Liver (tissue), 10 donors: ENCODE measurements at places on chromosomes 4 and X.

GRCh38 chr4:53234111-53234510 is 131.8 kb downstream of the SCFD2 start:
- no peak for DNase-seq
- H3K27ac ChIP-seq, result no peak overlapping the region
- no peaks in the 10 kb centered on the region for H3K36me3 ChIP-seq
- H3K27me3 ChIP-seq, result no peaks in the 10 kb centered on the region
- no peaks in the 10 kb centered on the region for H3K4me1 ChIP-seq

- no peak overlapping the region for H3K4me3 ChIP-seq
- no peaks in the 10 kb centered on the region for H3K36me3 ChIP-seq
- no peaks in the 10 kb centered on the region for H3K4me1 ChIP-seq
- no peak overlapping the region for H3K27ac ChIP-seq
Observed at GRCh38 chr4:168825975-168826374, 184.1 kb downstream of the CBR4 start.

DNA sequence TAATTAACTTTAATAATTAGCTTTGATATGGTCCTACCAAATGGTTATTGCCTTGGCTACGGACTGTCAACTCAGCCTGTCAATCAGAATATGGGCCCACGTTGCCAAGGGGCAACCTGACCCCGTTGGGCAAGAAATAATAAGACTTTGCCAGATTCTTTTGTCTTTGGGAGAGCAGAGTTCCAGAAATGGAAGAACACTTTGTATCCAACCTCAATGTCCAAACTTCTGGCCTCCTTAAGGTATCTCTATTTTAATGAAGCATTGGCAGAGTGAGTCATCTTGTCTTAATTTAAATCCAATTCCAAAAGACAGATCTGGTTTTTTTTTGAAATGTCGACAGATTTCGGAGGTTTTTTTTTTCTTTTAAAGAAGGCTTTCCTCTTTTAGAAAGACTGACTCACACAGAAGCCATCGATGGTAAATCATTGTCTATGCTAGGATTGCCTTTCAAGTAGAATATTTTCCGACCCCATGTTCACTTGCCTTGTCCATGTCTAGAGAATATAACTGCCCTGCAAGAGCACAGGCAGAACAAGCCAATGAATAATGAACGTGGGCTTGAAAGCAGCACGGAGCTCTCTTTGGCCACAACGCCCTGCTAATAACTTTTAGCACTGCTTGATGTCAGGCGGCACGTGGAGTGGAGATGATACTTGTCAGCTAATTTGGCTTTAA is 190.3 kb upstream of the GATB start:
- no peak for DNase-seq
- H3K4me3 ChIP-seq, result no peak overlapping the region
- H3K27ac ChIP-seq, result no peak overlapping the region
- H3K4me1 ChIP-seq, result no peaks in the 10 kb centered on the region
- no peaks in the 10 kb centered on the region for H3K36me3 ChIP-seq

- H3K4me3 ChIP-seq, result no peak overlapping the region
- no peak for DNase-seq
- H3K4me1 ChIP-seq, result no peaks in the 10 kb centered on the region
- no peaks in the 10 kb centered on the region for H3K36me3 ChIP-seq
Observed at GRCh38 chr4:66187175-66187720, 517.0 kb upstream of the EPHA5 start.

- H3K27ac ChIP-seq, result no peak overlapping the region
- H3K4me3 ChIP-seq, result no peak overlapping the region
Observed at GRCh38 chr4:12399781-12400180, 971.1 kb upstream of the HS3ST1 start.

DNA sequence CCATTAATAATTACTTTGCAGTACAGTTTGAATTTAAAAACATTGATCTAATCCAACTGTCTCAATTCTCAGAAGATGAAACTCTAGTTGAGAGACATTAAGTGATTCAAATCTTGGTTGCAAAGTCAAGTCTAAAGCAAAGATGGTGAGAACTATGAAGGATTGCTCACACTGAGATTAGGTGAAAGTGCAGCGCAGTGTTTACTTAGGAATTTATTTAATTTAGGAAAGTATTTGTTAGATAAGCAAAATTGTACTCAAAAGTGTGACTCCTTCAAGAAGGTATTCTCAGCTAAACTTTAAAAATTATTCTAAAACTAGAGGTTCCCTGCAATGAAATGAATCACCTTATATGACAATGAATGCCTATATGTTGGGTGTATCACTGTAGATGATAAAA is 454.9 kb downstream of the PDGFC start:
- no peaks in the 10 kb centered on the region for H3K4me1 ChIP-seq
- no peaks in the 10 kb centered on the region for H3K27me3 ChIP-seq
- DNase-seq, result no peak

GRCh38 chr4:11019451-11020240 is 335.1 kb upstream of the CLNK start:
- peaks cover 4% of the 10 kb centered on the region for H3K27me3 ChIP-seq
- no peak for DNase-seq
- no peaks in the 10 kb centered on the region for H3K36me3 ChIP-seq

DNA sequence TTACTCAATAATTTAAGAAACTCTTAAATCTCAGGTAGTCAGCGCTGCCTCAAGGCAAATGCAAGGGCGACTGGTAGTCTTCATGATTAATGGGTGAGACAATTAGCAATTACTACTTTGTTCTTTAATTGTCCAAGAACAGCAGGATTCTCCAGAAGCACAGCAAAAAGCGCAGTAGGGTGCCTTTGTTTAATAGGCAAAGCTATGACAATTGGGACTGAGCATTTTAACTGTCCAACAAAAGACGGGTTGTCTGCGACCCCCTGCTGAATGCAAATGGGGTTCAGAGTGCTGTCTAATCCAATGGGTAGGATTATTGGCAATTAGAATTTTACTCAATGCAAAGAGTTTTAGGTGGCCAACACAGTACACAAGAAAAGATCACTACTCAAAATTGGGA is 286.1 kb downstream of the CHIC1 start:
- no peaks in the 10 kb centered on the region for H3K36me3 ChIP-seq
- no peak overlapping the region for H3K4me3 ChIP-seq
- no peak for DNase-seq
- no peaks in the 10 kb centered on the region for H3K27me3 ChIP-seq

DNA sequence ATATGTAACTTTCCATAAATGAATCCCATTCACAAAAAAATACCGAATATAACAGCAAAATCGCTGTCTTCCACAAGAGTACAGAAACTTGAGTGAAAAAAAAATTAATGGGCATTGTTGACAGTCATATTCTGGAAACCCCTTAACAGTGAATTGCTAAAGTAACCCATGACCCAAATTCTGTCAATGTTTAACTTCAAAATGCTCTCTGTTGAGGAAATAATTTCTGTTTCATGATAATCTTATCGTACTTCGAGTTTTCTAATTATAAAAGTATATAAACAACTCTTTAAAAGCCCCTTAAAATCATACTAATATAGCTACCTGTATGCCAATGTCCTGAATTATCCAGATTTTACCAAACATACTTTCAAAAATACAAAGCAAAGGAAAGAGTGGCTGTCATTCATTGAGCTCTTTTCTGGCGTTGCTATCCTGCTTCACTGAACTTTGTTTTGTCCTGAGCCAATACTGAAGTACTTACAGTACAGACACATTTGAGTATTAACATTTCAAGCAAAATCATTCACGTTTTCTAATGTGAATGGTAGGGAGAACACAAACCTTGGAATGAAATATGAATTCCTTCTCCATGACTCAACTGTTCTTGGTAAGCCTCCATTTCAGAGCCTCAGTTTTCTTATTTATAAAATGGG is 2.4 kb downstream of the XAGE3 start:
- peaks cover 2% of the 10 kb centered on the region for H3K4me1 ChIP-seq
- no peaks in the 10 kb centered on the region for H3K36me3 ChIP-seq
- H3K27ac ChIP-seq, result peak overlapping the region; percentile 15

- no peak overlapping the region for H3K4me3 ChIP-seq
- no peaks in the 10 kb centered on the region for H3K36me3 ChIP-seq
- no peak overlapping the region for H3K27ac ChIP-seq
- no peaks in the 10 kb centered on the region for H3K27me3 ChIP-seq
- no peaks in the 10 kb centered on the region for H3K4me1 ChIP-seq
Observed at GRCh38 chr4:182231080-182231479, 12.1 kb upstream of the TENM3 start.

DNA sequence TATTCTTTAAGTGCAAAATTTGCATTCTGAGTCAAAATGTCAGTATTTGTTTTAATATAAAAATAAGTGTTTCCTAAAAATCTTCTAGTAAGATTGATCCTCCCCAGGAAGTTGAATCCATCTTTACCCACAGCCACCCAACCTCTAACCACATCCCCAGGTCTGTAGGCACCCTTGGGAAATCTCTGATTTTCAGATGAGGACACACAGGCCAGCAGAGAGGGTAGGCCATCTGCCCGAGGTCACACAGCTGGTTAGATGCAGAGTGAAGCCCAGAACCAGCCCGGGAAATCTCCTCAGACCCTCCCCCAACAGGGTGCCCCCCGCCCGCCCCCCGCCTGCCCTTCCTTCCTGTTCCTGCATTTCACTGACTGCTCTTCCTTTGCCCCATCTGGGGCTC is 277.5 kb downstream of the FBXW7 start:
- no peaks in the 10 kb centered on the region for H3K27me3 ChIP-seq
- H3K4me3 ChIP-seq, result no peak overlapping the region
- no peak for DNase-seq

GRCh38 chrX:29471829-29472228 is 743.5 kb upstream of the MAGEB2 start:
- no peaks in the 10 kb centered on the region for H3K36me3 ChIP-seq
- no peaks in the 10 kb centered on the region for H3K4me1 ChIP-seq
- no peak overlapping the region for H3K4me3 ChIP-seq
